Adrenal gland (tissue), 19 donors: ENCODE measurements at places on chromosomes 1 and 21. TPM values are rescaled to one million over a fixed set of nuclear protein-coding genes. Genes with fewer than 3 reads are reported as not detected.

DNA sequence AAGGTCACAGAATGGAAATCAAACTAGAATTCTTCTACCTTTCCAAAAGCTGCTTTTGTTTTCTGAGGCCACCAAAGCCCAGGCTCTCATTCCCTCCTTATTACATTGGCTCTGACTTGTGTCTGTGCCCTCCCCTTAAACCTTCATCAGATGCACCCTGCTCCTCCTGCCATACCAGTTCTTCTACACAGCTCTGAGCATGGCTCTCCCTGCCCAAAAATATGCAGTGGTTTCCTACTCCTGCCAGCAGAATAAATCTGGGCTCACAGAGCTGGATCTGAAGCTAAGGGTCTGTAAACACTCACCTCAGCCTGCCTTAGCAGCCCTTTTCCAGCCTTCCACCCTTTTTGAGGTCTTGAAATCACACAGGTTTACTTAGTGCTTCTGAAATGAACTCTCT is 55.0 kb downstream of the TTC3 start:
- no peaks in the 10 kb centered on the region for H3K4me1 ChIP-seq
- no peak overlapping the region for H3K27ac ChIP-seq

GRCh38 chr1:172801771-172802322 is 142.9 kb downstream of the FASLG start:
- no peaks in the 10 kb centered on the region for H3K36me3 ChIP-seq
- no peaks in the 10 kb centered on the region for H3K27me3 ChIP-seq
- H3K27ac ChIP-seq, result no peak overlapping the region
- no peak for DNase-seq

CHIA gene
- not detected for total RNA-seq

DNA sequence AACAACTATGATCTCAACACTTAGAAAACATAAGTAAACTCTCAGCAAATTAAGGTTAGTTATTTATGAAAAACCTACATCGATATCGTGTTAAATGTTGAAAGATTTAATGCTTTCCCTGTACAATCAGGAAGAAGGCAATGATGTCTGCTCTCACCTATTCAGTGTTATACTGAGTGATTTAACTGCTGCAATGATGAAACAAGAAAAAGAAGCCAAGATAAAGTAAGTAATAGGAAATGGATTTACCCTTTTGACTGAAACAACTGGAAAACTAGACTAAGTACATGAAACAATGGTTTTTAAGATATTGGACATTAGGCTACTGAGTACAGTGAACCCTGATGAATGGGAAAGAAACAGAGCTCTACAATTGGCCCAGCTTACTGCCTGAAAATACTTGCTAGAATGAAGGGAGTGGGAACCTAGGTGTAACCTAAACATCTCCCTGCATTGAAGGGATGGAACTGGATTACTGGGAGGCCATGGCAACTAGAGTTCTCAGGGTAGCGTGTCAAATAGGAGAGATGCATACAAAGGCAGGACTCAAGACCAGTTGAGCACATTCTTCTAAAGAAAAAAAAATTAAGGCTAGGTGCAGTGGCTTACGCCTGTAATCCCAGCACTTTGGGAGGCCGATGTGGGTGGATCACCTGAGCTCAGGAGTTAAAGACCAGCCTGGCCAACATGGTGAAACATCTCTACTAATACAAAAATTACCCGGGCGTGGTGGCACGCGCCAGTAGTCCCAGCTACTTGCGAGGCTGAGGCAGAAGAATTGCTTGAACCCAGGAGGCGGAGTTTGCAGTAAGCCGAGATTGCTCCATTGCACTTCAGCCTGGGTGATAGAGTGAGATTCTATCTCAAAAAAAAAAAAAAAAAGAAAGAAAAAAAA is 37.3 kb downstream of the SNRPE start:
- no peaks in the 10 kb centered on the region for H3K4me1 ChIP-seq
- no peak overlapping the region for H3K27ac ChIP-seq
- H3K4me3 ChIP-seq, result no peak overlapping the region
- DNase-seq, result no peak
- H3K27me3 ChIP-seq, result no peaks in the 10 kb centered on the region

RGSL1 gene
- total RNA-seq, result not detected

SLAMF9 gene
- total RNA-seq, result not detected

- H3K27me3 ChIP-seq, result no peaks in the 10 kb centered on the region
- DNase-seq, result no peak
- H3K36me3 ChIP-seq, result no peaks in the 10 kb centered on the region
- no peak overlapping the region for H3K27ac ChIP-seq
- H3K4me1 ChIP-seq, result no peaks in the 10 kb centered on the region
These were observed 37.6 kb upstream of the KIRREL1 start for GRCh38 chr1:157955857-157956256.

BSDC1 gene
- total RNA-seq, result 121 TPM

DNA sequence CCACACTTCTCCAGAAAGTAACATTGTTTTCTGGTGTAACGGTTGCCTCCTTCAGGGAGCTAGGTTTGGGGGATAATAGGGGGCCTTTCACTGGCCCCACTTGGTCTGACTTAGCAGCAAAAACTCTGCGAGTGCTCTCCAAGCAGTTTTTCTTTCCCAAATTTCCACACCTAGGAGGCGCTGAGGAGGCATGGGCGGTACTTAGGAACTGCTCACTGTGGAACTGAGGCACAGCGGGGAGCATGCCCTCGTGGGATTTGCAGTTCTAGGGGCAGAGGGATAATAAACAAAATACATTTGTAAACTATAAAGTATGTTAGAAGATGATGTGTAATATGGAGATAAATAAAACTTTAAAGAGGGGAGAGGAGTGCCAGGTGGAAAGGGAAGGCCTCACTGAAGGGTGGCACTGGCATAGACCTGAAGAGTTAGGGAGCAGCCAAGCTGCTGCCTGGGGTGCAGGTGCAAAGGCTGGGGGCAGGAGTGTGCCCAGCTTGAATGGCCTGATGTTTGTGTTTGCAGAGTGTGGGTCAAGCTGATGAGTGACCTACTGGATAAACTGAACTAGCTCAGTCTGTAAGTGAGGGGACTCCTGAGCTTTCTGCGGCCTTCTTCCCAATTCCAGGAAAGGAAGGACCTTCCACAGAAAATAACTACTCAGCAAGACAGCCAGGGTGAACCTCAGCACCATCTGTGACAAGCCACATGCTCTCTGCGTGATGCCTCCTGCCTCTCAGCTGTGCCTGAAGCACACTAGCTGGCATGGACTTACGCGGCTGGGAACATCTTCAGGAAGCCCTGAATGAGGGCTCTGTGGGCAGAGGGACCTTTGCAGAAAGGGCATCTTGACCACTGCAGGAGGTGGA is 1.9 kb downstream of the EPHX1 start:
- peaks cover 61% of the 10 kb centered on the region for H3K4me1 ChIP-seq
- H3K27ac ChIP-seq, result peak overlapping the region; percentile 98
- no peaks in the 10 kb centered on the region for H3K27me3 ChIP-seq
- no peak for DNase-seq

DNA sequence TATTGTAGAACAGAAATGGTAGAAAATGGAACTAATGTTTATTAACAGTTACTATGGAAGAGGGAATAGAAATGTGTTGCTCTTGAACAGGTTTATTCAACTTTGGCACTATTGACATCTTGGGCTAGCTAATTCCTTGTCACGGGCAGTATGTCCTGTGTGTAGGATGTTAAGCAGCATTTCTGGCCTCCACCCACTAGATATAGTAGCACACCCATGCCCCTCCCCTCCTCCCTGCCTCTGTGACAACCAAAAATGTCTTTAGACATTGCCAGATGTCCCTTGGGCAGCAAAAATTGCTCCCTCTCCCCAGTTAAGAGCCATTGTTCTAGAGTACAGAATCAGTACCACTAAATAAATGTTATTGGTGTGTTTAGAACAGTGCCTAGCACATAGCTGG is 91.4 kb upstream of the TPTE start:
- peaks cover 3% of the 10 kb centered on the region for H3K27me3 ChIP-seq
- H3K4me3 ChIP-seq, result no peak overlapping the region
- no peaks in the 10 kb centered on the region for H3K36me3 ChIP-seq
- no peak overlapping the region for H3K27ac ChIP-seq

- no peaks in the 10 kb centered on the region for H3K4me1 ChIP-seq
- no peaks in the 10 kb centered on the region for H3K27me3 ChIP-seq
- peak; percentile 5 for DNase-seq
- no peaks in the 10 kb centered on the region for H3K36me3 ChIP-seq
- H3K27ac ChIP-seq, result no peak overlapping the region
These were observed 20.9 kb upstream of the LRP8 start for GRCh38 chr1:53348486-53349368.

- peaks cover 5% of the 10 kb centered on the region for H3K4me1 ChIP-seq
- peak overlapping the region; percentile 67 for H3K27ac ChIP-seq
- no peak for DNase-seq
- no peaks in the 10 kb centered on the region for H3K27me3 ChIP-seq
- no peak overlapping the region for H3K4me3 ChIP-seq
These were observed 137.2 kb downstream of the DHRS3 start for GRCh38 chr1:12480748-12481362.

CHI3L2 gene
- 2.8 TPM for total RNA-seq

DNA sequence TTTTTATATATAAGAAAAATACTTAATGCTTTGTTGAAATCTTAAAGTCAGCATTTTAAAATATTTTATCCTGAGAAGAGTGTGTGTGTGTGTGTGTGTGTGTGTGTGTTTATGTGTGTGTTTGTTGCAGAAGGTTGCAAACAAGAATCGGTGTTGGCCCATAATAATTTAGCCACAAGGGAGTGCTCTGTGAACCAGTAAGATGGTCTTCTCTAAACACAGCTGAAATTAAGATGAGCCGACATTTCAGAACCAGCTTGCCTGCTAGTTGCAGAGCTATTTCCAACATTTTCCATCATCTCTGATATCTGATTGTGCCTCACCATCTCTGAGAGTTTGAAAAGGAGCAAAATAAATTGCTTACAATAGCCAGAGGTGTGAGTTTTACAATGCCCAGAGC is 158.8 kb upstream of the SGIP1 start:
- no peaks in the 10 kb centered on the region for H3K27me3 ChIP-seq
- H3K27ac ChIP-seq, result no peak overlapping the region
- DNase-seq, result no peak
- no peak overlapping the region for H3K4me3 ChIP-seq
- H3K36me3 ChIP-seq, result no peaks in the 10 kb centered on the region

DNA sequence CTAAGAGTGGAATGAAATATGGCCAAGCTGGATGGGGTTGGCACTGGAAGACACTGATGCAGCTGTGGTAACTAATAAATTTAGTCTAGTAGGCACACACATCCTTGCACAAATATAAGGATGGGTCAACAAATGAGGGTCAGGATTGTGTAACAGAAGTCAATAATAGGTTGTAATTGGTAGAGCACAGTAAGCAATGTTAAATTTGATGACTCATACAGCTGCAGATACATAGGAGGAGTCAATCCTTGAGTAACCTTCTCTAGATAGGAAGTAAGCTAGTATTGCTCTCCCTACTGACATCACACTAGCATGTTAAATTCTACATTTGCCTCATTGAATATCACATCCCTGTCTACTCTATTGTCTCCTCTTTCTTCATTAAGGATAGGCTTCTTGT is 332.1 kb downstream of the PTPRC start:
- no peaks in the 10 kb centered on the region for H3K4me1 ChIP-seq
- no peak overlapping the region for H3K4me3 ChIP-seq
- no peak for DNase-seq
- no peaks in the 10 kb centered on the region for H3K27me3 ChIP-seq
- no peak overlapping the region for H3K27ac ChIP-seq

- H3K4me1 ChIP-seq, result no peaks in the 10 kb centered on the region
- H3K4me3 ChIP-seq, result no peak overlapping the region
- no peak for DNase-seq
- no peak overlapping the region for H3K27ac ChIP-seq
- no peaks in the 10 kb centered on the region for H3K36me3 ChIP-seq
These were observed 784.5 kb downstream of the BRINP3 start for GRCh38 chr1:189693140-189693539.

DNA sequence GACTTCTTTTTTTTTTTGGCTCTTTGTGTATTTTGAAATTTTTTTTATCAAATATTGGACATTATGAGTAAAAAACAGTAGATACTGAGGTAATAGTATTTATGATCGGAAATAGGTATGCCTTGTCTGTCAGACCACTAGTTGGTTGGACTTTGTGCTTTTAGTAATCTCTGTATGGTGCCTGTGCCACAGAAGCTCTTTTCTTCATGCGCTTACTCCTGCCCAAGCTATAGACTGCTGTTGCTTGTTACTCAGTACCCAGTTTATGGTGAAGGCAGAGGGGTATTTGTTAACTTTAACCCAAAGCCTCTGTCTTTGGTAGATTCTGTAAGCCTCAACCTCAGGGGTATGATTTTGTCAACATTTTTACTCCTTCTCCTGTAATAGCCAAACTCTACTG is 8.6 kb downstream of the SLC30A7 start:
- no peaks in the 10 kb centered on the region for H3K36me3 ChIP-seq
- DNase-seq, result no peak
- H3K4me1 ChIP-seq, result no peaks in the 10 kb centered on the region
